NCI-H2081 (cell line): ENCODE measurements at places on chromosomes 3 and 15.
A peak's percentile ranks its signal among the peaks of the same experiment; 100 is the strongest.

- no peak for DNase-seq
Observed at GRCh38 chr15:24862726-24863521, 91.9 kb upstream of the SNRPN start.

DNA sequence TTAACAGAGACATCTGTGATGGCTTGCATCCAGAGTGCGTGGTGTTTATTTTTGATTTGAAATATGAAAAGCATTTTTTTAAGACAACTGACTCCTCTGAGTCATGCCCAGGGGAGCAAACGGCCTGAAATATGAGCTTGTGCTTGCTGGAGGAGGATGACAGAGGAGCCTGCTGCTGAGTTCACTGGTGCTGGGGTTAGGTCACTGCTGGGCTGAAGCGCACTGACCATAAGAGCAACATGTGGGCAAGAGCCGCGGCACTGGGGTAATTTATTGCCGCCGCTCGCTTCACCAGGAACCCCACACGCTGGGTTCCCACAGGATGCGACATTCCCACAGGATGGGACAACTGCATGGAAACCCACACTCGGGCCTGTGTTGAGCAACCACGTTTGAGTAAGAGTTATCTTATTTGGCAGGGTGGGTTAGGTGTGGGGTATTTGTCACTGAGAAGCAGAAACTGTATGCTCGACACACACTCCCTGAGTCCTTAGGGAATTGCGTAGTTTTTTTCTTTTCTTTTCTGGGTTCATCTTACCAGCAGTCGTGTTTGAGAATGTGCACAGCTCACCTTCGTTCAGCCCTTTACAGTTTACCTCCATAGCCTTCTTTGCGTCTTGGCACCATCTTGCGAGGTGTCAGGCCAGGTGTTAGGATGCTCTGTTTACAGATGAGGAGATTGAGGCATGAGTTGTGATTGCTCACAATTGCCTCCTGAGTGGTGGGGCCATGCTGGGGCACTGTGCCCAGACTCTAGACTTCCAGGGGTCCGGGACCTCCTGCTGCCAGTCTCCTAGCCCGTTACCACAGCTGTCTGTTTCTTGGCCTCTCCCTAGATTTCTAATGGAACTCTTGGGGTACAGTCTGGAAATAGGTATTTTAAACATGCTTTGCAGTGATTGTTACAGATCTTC is 60.4 kb downstream of the SMAD3 start:
- no peak for DNase-seq

DNA sequence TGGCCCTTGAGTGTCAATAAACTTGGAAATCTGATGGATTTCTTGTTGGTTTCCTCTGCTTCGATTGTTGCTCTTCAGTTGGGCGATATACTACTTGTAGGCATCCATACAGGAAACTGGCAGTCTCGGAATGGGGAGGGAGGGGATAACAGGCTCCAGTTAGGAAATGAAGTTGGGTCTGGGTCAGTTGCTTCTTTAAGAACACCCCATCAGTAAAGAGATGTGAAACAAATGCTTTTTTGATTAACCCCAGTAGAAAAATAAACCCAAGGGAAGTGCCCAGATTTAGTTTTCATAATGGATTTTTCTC is 681 bp downstream of the CHMP2B start:
- DNase-seq, result no peak

DNA sequence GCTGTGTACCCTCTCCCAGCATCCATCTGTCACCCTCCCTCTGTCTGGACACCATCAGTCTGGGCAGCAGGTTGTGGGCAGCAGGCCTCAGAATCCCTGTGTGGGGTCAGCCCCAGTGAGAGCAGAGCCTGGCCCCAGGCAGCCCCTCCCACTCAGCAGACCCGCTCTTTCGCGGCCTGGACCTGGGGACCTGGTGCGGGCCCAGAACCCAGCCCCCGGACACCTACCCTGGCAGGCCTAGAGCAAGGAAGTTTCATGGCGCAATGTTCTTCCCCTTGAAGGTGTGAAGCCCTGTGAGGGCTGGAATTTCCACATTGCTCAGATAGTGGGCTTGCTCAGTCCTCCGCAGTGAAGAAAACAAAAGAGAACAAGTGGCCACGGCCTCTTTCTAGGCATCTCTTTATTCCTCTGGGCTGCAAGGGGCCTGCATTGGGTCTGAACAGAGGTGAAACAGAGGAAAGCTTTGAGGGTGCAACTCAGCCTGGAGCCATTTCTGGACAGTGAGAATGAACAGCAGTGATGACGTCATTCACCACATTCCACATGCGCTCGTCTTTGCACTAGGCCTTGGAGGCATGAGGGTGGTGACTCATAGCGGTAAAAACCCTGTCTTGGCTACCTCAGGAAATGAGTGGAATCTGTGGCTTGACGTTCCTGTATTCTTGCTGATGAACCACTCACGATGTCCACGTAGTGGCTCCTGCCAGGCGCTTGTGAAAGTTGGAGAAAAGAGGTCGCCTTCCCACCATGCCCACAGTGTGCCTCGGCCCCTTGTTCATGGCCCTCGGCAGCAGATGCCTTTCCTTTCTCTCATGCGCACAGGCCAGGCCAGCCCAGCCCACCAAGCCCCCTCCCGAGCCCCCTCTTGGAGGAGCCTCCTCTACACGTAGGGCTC is 66.1 kb downstream of the SLC30A4 start:
- no peak for DNase-seq

GRCh38 chr3:97821287-97821773 is 481 bp upstream of the CRYBG3 start:
- DNase-seq, result peak; percentile 42

- no peak for DNase-seq
Observed at GRCh38 chr15:60557191-60557618, 78.3 kb upstream of the ICE2 start.

GRCh38 chr15:100457201-100457600 is 71.5 kb downstream of the CERS3 start:
- no peak for DNase-seq

- no peak for DNase-seq
Observed at GRCh38 chr3:129473769-129474152, 33.7 kb downstream of the IFT122 start.

- no peak for DNase-seq
Observed at GRCh38 chr3:109553591-109554371, 216.4 kb upstream of the DPPA4 start.

DNA sequence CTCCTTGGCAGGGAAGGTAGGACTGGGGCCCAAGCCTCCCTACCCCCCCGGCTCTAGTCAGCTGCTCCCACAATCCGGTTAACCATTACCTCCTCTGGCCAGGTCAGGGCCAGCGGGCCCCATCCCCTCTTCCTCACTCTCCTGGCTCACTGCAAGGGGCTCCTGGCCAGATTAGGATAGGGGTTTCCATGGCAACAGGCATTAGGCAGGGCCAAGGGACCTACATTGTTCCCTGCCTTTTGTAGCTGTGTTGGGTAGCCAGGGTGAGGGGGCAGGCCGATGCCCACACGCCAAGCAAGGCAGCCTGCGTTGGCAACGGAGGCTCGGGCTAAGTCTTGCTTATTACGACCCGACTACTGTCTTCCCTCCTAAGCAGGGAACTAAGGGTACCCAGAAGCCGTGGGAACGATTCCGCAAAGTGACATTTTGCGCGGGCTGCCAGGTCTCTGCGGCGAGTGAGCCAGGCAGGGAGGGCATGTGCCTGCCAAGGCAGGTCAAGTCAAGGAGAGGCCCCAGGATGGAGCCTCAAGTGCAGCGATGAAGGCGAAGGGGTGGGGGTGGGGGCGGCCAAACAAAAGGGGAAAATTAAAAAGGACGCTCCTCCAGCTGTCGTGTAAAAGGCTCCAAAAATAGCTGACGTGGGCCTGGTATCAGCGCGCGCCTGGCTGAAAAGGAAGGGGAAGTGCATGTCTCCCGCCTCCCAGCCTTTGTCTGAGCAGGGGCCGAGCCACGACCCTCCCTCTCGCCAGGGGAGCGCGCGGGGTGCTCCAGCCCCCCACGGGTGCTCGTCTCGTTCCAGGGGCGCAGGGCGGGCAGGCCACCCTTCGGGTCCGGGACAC is 919 bp downstream of the IDH2 start:
- DNase-seq, result peak; percentile 41

DNA sequence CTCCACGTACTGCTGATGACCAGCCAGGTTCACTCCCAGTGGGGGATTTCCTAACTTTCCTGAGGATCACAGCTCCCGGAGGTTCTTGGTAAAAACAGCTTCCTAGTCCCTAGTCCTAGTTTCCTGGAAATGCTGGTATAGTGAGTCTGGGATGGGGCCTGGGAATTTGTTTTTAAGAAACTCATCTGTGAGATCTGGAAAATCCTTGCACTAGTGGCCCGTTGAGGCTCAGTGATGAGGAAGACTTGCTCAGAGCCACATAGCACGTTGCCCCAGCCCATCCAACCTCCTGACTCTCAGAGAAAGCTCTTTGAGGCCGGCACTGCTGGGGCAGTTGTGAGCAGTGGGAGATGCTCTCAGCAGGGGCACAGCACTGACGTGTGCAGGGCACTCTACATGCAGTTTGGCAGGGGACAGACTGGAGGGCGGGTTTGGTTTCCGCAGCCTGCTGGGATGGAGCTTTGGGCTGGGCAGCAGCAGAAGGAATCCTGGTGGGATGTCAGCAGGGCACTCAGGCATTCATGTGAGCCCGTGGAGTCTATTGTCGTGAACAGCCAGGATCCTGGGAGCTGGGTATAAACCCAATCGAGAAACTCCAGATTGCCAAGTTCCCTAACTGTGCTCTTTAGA is 31.6 kb downstream of the SAXO2 start:
- no peak for DNase-seq

DNA sequence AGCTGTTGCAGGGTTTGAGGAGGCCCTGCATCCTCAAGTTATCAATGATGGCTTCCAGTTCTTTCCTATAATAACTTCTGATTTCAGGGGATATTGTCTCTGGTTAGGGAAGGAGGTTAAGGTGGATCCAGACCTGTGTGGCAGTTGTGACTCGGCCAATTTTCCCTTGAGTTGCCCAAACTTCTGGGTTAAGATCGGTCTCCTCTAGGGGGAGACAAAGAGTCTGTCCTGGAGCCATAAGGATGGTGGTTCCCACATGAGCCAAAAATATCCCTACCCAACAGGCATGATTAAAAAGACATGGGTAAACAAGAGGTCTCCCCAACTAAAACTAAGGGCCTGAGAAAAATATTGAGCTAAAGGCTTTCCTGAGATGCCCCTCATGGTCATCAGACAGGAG is 227.5 kb upstream of the MDFIC2 start:
- DNase-seq, result no peak

- DNase-seq, result no peak
Observed at GRCh38 chr3:196012941-196013476, 68.9 kb downstream of the TFRC start.

GRCh38 chr3:46266598-46266997 is 24.3 kb downstream of the CCR3 start:
- no peak for DNase-seq

DNA sequence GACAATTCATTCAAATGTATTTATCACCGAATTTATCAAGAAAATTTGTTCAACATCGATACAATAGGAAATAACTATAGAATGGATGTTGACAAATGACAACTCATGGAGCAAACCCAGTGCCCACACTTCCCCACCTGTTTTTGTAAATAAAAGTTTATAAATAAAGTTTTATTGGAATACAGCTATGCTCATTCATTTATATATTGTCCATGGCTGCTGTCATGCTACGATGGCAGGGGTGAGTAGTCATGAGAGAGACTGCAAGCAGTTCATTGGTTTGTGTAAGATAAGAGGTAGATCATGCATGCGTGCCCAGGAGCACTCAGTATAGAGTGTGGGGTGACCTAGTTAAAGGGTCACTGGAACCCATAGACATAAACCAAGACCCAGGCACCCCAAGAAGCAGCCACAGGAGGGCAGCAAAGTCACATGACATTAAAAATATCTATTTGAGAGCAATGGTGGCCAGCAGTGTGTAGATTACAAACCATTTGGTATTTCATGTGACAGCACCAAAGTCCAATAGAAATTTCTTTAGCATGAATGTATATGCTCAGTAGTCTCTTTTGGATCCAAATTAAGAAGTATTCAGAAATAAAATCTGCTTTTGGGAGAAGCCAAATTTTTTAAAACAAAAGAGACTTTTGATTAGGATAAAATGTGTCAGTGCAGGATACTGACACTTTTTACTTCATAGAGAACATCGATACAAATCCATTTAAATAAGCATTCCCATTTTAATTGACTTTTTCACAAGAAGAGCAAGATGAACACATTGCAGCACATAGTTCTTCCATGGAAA is 794.8 kb downstream of the MCTP2 start:
- peak; percentile 46 for DNase-seq

DNA sequence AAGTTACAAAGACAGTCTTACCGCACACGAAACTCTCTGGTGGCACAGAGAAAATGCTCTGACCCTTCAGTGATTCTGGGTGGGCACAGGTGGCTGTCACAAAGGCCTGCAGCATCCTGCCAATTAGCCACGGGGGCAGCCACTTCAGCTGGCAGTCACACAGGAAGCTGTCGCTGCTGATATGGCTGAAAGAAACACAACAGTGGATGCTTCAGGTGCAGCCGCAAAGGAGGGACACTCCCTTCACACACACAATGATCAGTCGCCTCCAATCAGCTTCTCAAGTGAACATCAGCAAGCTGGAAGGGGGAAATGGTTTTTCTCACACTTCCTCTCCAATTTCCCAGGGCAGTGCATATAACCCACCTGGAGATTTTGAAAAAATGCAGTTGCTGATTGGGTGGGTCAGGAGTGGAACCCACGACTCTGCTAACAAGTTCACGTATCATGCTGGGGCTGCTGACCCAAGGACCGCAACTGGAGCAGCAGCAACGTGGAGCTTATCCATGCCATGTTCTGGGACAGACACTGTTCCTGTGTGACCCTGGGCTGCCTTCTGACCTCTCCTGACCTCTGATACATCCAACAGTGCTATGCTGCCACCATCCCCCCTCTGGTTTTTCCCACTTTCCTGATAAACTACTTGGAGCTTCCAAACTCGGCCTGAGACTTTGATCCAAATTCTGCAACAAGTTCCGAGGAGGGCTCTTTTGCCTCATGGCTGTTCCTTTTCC is 106.6 kb downstream of the LRIG1 start:
- DNase-seq, result peak; percentile 36

DNA sequence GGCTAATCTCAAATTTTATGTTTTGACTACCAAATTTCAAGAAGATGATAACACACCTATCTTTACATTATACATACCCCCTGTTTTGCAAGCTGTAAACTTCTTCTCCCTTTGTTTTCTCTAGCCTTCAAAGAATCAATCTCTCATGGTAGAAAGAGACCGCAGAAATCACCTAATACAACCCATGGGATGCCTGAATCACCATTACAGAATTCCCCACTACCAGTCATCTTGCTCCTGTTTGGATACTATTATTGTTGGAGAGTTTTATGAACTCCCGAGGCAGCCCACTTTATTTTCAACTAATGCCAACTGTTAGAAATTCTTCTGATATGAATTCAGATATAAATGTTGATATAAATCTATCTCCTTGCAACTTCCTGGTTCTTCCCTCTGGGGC is 110.9 kb downstream of the FRMD5 start:
- DNase-seq, result no peak

DNA sequence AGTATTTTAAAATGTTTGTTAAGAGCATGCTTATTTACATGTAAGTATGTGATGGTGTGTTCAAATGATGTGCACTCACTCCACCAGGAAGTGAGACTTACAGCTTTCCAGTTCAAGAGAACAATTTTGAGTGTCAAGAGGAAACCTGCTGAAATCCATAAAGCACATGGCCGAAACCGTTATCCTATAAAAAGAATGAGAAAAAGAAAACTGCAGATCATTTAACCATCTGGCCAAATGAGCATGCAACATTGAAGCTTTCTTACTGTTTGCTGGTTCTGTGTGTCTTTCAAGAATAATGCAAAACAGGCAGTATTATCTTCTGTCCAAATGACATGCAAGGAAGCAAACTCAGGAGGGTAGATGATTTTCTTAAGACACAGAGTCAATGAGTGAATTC is 26.3 kb downstream of the GABRR3 start:
- DNase-seq, result no peak

GRCh38 chr3:100089812-100090668 is 24.3 kb downstream of the FILIP1L start:
- DNase-seq, result no peak

GRCh38 chr3:44962621-44963393 is 13.2 kb downstream of the ZDHHC3 start:
- no peak for DNase-seq
